Activated T-cell treated with anti-CD3 and anti-CD28 coated beads, Interleukin-2, amount 50 U/mL, for 4 hours (primary cell): ENCODE measurements at places on chromosomes 11 and 22. TPM values are rescaled to one million over a fixed set of nuclear protein-coding genes. Genes with fewer than 3 reads are reported as not detected.

- DNase-seq = no peak
These were observed 83.8 kb upstream of the BID start for GRCh38 chr22:17858033-17858432.

GRCh38 chr11:40388097-40388818 lies 1071.2 kb downstream of the LRRC4C start:
- no peak for DNase-seq

The TBC1D22A gene
- total RNA-seq = 29.9 TPM

DNA sequence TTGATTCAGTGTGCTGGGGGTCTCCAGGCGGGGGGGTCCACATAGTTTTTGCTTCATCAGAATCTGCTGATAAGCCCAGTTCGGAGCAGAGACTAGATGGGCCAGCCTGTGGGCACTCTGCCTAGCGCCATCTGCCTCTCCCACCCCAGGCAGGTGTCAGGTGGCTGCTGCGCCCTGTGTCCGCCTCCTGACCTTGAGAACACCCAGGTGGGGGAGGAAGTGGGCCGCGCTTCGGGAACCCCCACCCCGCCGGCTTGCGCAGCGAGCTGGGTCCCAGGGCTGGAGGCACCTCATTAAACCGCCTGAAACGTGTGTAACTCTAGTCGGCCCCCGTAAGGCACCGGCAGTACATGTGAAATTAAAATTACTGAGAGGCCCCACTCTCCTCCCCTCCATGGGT lies 113.6 kb downstream of the KCNQ1 start:
- DNase-seq = no peak

DNA sequence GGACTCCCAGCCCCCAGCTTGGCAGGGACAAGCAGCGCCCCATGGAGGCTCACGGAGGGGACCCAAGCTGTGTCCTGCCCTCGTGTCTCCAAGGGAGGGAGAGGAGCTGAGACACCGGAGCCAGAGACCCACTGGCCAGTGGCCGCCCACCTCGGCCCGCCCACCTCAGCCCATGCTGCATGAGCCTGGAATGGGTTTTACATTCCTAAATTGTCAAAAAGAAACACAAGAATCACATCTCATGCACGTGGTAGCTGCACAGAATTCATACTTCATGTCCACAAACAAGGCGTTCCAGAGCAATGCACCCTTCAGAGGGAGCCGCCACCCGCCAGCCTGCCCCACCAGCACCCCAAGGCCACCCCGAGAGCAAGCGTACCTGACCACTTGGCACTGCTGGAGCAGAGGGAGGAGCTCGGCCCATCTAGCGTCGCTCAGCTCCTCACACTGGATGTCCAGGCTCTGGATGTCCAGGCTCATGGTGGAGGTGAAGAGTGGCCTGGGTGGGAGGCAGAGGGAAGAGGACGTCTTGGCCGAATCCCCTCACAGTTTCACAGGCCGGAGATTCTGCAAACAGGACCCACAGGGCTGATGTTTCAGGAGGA lies 5.3 kb downstream of the RNH1 start:
- DNase-seq = no peak

The OR4C12 gene
- not detected for total RNA-seq
